Activated CD4-positive, alpha-beta T cell treated with anti-CD3 and anti-CD28 coated beads, Interleukin-2, Interleukin-4, amounts not matched to agents 100 ng/mL and 50 ng/mL, durations not matched to agents 16 hours and 8 hours (primary cell): ENCODE measurements at places on chromosomes 11 and 22.
A peak's percentile ranks its signal among the peaks of the same experiment; 100 is the strongest.

DNA sequence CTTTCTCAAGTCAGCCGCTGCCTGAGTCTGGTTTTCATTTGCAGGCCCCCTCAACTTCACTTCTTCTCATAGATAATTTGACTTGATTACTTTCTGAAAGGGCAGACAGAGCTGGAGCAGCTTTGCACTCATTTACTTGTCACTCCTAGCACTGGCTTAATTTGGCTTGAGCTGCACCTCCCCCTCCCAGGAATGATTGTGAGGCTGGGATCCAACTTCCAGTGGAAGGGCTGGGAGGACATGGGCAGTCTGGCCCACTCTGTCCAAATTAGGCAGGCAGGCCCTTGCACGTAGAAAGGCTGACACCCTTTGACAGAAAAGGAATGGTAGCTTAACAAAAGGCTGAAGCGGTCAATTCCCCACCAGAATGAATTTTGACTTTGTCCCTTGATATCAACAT lies 453.9 kb downstream of the ETS1 start:
- DNase-seq: no peak

- DNase-seq: no peak
These were observed 2.5 kb downstream of the SLC22A25 start for GRCh38 chr11:63240791-63241379.

- DNase-seq: no peak
These were observed 14.3 kb downstream of the GDPD4 start for GRCh38 chr11:77287136-77287535.

- DNase-seq: peak; percentile 27
These were observed 47.9 kb upstream of the ADORA2A start for GRCh38 chr22:24379536-24379935.

GRCh38 chr11:77557553-77557952 lies 32.2 kb upstream of the AQP11 start:
- DNase-seq: no peak

DNA sequence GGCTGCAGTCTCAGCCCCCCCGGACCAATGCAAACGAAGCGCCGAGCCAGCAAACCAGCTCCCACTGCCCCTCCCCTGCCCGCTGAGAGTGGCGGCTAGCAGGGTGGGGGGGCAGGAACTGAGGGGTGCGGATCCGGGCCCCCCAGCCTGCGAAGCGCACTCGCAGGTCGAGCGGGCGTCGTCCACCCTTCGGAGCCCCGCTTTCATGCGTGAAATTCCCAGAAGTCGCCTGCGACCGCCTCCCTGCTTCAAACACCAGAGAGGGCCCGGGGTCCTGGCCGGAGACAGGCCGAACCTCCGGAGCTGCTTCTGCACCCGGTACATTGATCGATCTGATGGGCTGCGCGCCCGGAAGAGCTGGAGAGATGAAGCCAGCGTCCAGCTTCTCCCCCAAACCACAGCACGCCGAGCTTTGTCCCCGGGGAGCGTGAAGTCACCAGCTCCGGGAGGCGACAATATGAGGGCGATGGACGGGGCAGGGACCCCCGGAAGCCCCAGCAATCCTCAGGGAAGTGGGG lies 646 bp upstream of the PATZ1 start:
- peak; percentile 63 for DNase-seq

- DNase-seq: no peak
These were observed 62.4 kb downstream of the PARVG start for GRCh38 chr22:44242946-44243724.

DNA sequence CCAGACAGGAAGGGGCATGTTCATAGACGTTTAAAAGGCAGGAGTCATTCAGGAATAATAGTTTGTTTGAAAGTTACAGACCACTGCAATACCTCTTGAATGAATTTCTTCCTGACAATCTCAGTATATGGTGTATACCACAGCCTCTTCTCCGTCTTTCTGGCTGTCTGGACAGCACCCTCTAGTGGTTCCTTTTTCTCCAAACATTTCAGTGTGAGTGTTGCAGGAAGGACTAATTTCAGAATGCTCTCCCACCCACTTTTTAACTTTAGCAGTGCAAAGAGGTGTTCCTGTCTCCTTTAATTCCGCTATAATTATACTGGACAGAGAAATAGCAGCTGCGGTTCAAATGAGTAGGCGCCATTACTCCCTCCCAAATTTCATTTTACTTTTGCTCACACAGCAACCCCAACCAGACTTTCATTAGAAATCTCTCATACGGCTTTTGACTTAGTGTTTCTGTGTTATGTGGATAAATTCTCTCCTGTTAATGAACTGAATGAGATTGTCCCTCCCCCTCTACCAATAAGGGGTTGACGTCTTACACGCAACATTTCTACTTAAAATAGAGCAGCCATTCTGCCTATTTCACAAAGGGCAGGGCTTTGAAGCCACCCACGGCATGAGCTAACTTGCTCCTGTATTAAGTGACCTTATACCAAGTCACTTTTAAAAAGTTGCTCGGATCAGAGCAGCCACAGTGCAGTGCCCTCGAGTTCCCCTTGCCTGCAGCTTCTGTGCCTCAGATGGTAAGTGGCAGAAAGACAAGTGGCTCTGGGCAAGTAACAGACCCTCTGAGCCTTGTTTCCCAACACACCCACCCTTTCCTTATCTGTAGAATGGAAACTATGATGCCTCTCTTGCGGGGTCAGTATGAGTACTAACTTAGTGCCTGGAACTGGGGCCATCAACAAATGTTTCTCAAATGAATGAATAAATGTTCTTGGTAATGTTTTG lies 368.6 kb downstream of the OPCML start:
- DNase-seq: peak; percentile 43

- DNase-seq: peak; percentile 84
These were observed 78.5 kb downstream of the TRAF6 start for GRCh38 chr11:36431429-36432092.

DNA sequence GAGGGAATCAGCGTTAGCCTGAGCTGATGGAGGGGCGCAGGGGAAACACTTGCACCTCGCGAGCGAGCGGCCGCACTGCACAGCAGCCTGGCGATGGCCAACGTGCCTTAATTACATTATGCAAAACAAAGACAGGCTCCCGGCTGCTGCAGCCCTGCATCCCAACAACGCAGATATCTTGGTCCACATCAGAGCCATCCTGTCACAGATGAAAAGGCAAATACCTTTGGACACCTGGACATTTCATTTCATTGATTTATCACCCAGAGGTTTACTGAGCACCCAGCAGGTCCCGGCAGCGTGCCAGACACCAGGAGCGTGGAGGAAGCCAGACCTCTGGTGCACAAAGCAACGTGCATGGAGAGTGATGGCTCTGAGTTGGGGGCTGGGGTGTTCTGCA lies 843.0 kb downstream of the TBC1D22A start:
- DNase-seq: no peak

DNA sequence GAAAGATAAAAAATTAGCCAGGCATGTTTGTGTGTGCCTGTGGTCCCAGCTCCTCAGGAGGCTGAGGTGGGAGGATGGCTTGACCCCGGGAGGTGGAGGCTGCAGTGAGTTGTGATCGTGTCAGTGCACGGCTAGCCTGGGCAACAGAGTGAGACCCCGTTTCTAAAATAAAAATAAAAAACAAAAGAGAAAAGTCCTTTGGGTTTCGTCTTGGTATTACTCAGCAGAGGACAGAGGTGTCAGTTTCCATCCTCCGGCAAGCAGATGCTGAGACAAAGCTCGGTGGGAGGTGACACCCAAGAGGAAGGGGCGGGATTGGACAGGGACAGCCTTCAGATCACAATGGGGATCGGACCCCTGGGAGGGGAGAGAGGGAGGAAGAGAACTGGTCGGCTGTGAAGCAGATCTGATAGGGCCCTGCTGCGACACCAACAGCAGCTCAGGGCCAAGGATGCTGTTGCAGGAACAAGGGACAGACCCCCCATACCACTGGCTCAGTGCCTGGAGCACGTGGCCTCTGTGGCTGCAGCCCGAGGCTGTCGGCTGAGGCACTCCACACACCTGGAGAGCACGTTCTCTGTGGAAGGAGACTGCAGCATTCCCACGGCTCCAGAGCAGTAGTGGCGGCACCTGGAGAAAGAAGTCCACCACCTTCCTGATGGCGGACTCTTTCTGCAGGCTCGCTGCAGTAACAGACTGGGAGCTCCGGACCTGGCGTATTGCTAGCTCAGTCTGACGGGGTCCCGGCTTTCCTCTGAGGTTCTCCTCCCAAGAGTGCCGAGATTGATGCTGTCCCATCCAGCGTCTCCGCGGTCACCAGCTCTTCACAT lies 5.2 kb upstream of the BID start:
- peak; percentile 69 for DNase-seq

- DNase-seq: no peak
These were observed 33.2 kb downstream of the IRAG1 start for GRCh38 chr11:10660323-10660722.

GRCh38 chr11:70710601-70711000 lies 312.3 kb downstream of the CTTN start:
- no peak for DNase-seq

DNA sequence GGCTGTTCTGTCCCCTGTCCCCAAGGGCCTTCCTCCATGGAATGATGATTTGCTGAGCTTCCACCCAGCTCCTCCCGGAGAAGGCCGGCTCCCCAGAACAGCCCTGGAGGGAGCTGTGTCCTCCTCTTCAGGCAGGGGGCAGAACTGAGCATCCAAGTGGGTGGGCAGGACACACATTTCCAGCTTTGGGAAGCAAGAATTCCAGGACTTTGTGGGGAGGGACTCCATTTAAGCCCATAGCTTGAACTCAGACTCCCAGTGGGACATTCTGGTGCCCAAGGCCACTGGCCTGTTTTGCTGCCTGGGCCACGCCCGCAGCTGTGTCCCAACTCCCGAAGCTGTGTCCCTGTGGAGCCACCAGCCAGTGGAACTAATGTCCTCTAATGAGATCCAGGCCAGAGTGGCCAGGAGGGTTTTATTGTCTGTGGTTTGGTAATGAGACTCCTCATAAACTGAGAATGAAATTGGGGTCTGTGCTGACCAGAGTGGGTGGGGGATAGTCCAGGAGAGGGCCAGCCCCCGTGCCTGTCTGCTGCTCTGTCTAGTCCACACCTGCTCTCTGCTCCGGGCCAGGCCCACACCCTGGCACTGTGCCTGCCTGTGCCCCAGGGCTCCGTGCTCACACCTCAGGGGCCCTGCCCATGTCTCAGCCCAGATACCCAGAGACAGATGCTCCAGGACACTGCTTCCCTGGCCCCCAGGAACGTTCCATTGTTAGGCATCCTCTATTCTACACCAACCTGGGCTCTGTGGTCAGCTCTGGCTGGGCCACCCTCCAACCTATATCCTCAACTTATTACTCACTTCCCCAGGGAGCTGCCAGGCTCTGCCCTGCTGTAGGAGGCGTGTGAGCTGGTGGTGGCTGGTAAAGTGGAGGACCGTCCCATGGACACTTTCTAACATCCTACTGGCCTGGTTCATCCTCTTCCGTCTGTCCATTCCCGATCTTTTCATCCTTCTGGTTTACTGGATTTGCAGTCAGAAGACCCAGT lies 7.6 kb downstream of the NECTIN1 start:
- DNase-seq: no peak

DNA sequence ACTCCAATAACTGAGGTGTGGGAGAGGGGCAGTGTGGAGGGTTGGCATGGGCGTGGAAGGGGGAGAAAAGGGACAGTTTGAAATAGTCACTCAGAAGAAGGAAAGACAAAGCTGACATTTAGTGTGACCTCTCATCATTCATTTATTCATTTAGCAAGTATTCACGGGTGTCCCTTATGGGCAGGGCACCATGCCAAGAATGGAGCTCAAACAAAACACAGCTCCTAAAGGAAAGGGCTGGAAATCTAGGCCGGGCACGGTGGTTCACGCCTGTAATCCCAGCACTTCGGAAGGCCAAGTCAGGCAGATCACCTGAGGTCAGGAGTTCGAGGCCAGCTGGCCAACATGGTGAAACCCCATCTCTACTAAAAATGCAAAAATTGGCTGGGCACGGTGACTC lies 19.4 kb upstream of the DGKZ start:
- DNase-seq: no peak

DNA sequence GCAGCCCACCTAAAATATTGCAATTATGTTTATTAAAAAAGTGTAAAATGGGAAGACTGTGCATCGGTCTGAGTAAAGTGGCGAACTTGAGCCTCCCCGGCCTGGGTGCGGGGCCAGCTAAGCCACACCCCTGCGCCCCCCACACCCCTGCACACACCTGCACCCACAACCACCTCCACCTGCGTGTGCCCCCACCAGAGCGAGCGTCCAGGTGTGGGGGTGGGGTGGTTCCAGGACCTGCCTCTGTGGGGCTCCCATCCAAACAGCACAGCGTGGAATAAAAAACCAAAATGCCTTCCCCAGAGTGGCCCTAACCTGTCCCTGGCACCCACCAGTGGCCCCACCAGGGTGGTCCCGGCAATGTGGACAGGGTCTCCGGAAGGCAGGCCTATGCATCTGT lies 30.1 kb upstream of the CARS1 start:
- no peak for DNase-seq

GRCh38 chr22:31248138-31248745 lies 36.1 kb downstream of the LIMK2 start:
- peak; percentile 54 for DNase-seq

- DNase-seq: peak; percentile 19
These were observed 57.0 kb downstream of the CERK start for GRCh38 chr22:46681010-46681409.

- DNase-seq: no peak
These were observed 104.9 kb downstream of the GAB2 start for GRCh38 chr11:78312712-78313111.

DNA sequence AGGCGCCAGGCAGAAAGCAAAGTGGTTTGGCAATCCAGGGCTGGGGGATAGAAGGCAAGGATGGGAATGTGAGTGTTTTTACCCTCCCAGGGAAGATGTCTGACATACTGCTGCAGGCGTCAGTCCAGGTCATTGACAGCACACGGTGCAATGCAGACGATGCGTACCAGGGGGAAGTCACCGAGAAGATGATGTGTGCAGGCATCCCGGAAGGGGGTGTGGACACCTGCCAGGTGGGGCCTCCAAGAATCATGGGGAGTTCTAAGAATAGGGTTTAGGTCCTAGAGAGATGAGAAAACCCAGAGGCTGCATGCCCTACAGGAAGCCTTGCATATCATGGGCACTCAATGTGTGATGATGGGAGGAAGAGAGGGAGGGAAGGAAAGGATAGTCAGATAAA lies 28.3 kb upstream of the SMIM35 start:
- DNase-seq: no peak

DNA sequence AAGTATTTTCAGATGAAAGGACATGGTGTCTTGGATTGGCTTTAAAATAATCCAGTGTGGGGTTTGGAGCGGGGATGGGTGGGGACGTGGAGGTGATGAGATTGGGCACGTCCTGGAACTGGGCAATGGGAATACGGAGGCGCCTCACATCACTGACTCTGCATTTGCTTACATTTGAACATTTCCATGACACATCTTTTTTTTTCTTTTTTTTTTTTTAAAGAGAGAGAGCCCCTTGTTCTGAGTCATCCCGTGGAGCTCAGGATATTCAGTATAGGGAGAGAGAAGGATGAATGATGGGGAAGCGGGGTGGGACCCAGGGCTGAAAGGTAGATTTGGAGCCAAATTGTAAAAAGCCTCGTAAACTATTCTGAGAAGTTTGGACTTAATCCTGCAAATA lies 142.7 kb downstream of the FBXO7 start:
- no peak for DNase-seq

- no peak for DNase-seq
These were observed 21.8 kb upstream of the ABCC8 start for GRCh38 chr11:17498475-17498874.

GRCh38 chr22:45441138-45441537 lies 27.6 kb downstream of the RIBC2 start:
- DNase-seq: peak; percentile 28
